IPS DF 6.9 (cell line): ENCODE measurements at places on chromosomes 6 and 20.

GRCh38 chr6:87674290-87674689 lies 27.7 kb downstream of the AKIRIN2 start:
- no peak overlapping the region for H3K4me3 ChIP-seq
- H3K27ac ChIP-seq, result no peak overlapping the region
- no peaks in the 10 kb centered on the region for H3K4me1 ChIP-seq
- no peaks in the 10 kb centered on the region for H3K27me3 ChIP-seq

GRCh38 chr6:163984124-163984936 lies 569.8 kb downstream of the QKI start:
- H3K36me3 ChIP-seq, result no peaks in the 10 kb centered on the region
- no peak overlapping the region for H3K4me3 ChIP-seq
- no peak overlapping the region for H3K27ac ChIP-seq
- H3K4me1 ChIP-seq, result no peaks in the 10 kb centered on the region
- no peak for DNase-seq

DNA sequence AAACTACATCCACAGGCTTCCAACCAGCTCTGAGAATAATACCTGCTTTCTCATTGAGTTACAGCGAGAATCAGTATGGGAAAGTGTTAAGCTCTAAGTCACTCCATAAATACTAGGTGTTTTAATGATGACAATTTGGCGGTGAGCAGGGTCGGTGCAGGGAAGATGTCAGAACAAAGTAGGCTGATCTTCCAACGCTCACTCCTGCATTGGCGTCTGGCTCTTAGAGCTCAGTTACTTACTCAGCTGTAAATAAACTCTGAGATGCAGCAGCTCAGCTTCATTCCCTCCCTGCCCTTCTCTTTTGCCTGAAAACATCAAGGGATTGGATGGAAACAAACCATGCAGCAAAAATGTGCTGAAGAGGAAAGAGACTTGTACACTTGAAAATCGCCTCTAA lies 102.5 kb upstream of the SPACA1 start:
- H3K4me3 ChIP-seq, result no peak overlapping the region
- no peaks in the 10 kb centered on the region for H3K27me3 ChIP-seq
- no peaks in the 10 kb centered on the region for H3K36me3 ChIP-seq
- no peaks in the 10 kb centered on the region for H3K4me1 ChIP-seq
- H3K27ac ChIP-seq, result no peak overlapping the region

DNA sequence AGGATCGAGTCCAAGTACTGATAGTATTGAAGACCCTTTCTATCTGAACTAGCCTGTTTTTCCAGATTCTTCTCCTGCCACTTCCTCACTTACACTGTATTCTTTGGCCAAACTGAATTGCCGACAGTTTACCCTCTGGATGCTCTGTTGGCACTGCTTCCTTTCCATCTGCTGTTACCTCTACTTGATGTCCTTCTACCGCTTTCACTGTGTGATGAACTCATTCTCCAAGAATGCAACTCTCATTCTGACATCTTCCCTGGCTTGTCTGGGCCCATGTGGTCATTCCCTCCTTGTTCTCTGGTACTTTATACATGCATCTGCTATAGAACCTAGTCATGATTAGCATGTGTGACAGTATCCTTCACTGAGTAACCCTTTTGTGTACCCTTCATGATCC lies 16.3 kb downstream of the RPRD1B start:
- H3K27me3 ChIP-seq, result no peaks in the 10 kb centered on the region
- H3K36me3 ChIP-seq, result peaks cover 4% of the 10 kb centered on the region; the same call in 1 of the 2 replicates
- no peak for DNase-seq
- no peak overlapping the region for H3K4me3 ChIP-seq

DNA sequence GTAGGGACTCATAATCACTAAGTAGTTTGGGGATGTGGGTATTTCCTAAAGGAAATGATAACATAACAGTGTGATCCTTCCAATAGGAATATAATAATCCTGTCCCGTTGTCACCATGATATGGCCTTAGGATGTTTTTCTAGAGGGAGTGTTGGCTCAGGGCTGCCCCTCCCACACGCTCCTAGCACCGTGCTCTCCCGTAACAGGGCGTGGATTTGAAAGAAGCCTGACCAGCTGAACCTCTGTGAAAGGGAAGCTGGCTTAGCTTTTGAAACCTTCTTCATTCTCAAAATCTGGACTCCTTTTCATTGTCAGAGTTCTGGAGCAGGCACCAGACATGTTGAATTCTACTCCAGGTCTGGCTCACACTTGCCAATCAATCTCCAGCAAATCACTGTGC lies 103.4 kb upstream of the SASH1 start:
- no peak overlapping the region for H3K4me3 ChIP-seq
- no peaks in the 10 kb centered on the region for H3K4me1 ChIP-seq
- no peaks in the 10 kb centered on the region for H3K27me3 ChIP-seq
- no peak overlapping the region for H3K27ac ChIP-seq

DNA sequence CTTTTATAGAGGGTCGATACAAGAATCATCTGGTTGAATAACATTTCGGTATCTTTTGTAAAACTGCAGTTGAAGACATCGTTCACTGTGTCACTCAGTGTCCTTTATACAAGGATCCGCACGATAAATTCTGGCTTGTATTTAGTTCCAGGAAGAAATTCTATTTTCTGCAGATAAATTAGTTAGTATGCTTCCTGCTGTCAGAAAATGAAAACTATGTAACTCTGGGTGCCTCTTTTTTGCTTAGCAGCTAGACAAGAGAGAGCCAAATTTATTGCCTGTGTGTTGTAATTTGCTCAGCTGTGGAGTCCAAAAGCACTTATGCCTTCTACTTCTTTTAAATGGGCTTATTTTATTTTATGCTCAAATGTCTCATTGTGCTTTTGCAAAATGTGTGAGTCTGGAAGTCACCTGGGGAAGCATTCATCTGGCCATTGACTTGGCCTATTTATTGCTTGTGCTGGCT lies 56.5 kb upstream of the KCNK16 start:
- no peaks in the 10 kb centered on the region for H3K27me3 ChIP-seq
- H3K4me1 ChIP-seq, result no peaks in the 10 kb centered on the region
- no peak for DNase-seq

- H3K36me3 ChIP-seq, result no peaks in the 10 kb centered on the region
- no peaks in the 10 kb centered on the region for H3K27me3 ChIP-seq
- no peaks in the 10 kb centered on the region for H3K4me1 ChIP-seq
- H3K27ac ChIP-seq, result no peak overlapping the region
- no peak overlapping the region for H3K4me3 ChIP-seq
These were observed 532.8 kb downstream of the RFPL4B start for GRCh38 chr6:112879920-112880413.

DNA sequence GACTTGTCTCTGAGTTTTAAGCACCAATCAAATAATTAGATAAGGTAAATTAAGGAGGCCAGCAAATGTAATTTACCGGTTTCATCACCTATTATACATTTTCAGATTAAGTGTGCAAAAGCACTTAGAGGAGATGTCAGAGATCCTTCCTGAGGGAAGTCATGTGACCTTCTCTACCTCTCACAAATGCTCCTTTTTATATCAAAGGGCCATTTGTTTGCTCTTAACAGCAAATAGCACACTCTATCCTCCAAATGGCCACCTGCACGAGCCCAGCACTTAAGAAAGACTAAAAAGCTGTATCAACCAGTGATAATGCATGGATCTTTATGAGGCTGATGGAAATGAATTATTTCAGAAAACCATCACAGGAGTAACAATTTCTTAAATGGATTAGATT lies 149.4 kb downstream of the ELOVL4 start:
- no peak for DNase-seq
- H3K4me1 ChIP-seq, result no peaks in the 10 kb centered on the region
- H3K27me3 ChIP-seq, result no peaks in the 10 kb centered on the region
- no peak overlapping the region for H3K4me3 ChIP-seq
- H3K27ac ChIP-seq, result no peak overlapping the region

- no peak overlapping the region for H3K27ac ChIP-seq
- no peaks in the 10 kb centered on the region for H3K27me3 ChIP-seq
- no peak overlapping the region for H3K4me3 ChIP-seq
- no peak for DNase-seq
- H3K36me3 ChIP-seq, result no peaks in the 10 kb centered on the region
These were observed 56.1 kb downstream of the GNAS-AS1 start for GRCh38 chr20:58794510-58795180.
